ENCODE measurements at places on chromosomes 13 and 19. TPM values are rescaled to one million over a fixed set of nuclear protein-coding genes. Genes with fewer than 3 reads are reported as not detected.
A peak's percentile ranks its signal among the peaks of the same experiment; 100 is the strongest.

DNA sequence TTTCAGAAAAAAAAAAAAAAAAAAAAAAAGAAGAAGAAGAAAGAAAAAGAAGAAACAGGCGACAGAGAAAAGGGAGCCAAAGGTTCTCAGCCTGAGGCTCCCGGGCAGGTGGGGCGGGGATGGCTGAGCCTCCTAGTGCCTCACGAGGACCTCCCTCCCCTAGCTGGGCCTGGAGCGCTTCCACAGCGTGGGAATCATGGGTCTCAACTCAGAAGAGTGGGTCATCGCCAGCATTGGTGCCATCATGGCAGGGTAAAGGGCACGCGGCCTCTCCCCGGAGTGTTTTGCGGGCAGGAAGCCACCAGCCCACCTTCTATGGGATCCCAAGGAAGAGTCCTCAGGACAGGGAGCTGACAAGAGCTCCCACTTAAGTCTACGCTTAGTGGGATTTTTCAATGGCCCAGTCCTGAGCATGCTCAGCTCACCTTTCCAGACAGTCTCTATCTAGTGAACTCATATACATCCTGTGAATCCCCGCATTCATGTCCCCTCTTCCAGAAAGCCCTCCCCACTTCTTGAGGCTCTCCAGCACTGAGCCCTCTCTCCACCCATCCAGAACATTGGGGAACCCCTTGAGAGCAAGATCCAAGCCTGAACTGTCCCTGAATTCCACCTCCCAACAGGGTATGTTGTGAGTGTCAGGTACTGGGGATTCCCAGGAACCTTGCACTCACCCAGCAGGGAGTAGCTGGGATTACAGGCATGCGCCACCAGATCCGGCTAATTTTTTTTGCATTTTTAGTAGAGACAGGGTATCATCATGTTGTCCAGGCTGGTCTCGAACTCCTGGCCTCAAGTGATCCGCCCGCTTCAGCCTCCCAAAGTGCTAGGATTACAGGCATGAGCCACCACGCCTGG is 69.6 kb downstream of the ACSBG2 start:
- no peak for DNase-seq

GRCh38 chr19:1279782-1280341 is 4.5 kb downstream of the FAM174C start:
- peak; percentile 87 for DNase-seq

GRCh38 chr13:59413126-59413525 is 750.6 kb downstream of the DIAPH3 start:
- DNase-seq = no peak

DNA sequence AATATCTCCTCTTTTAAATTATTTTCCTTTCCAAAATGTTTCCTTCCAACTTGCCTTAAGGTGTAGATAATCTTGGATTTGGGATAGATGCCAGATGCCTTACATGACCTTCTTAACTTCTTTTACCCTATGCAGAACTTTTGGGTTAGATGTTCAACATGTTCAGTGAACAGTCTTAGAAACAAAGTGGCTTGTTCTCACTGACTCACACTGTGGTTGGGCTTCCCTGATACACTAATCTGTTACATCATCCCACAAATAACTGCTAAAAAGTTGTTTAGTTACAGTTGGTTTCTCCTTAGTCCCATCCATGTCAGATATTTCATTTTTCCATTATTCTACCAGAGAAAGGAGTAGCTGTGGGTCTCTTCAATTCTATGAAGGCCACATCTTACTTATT is 2638.2 kb downstream of the PCDH9 start:
- no peak for DNase-seq

DNA sequence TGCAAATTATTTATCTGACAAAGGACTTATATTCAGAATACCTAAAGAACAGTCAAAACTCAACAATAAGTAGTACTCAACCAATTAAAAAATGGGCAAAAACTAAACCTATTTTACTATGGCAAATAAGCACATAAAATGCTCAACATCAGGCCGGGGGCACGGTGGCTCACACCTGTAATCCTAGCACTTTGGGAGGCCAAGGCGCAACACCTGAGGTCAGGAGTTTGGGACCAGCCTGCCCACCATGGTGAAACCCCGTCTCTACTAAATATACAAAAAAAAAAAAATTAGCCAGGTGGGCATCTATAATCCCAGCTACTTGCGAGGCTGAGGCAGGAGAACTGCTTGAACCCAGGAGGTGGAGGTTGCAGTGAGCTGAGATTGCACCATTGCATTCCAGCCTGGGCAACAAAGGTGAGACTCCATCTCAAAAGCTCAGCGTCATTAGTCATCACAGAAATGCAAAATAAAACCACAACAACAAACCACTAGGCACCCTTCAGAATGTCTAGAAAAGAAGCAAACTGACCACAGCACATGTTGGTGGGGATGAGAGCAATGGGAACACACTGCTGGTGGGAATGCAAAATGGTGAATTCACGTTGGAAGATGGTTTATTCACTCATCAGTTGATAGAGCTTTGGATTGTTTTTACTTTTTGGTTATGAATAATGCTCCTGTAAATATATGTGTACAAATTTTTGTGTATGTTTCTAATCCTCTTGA is 180.6 kb upstream of the SOX1 start:
- DNase-seq = no peak

GRCh38 chr19:48780631-48781391 is 25.5 kb downstream of the FGF21 start:
- DNase-seq = peak; percentile 65

- DNase-seq = no peak
Observed at GRCh38 chr13:76822698-76823267, 63.4 kb downstream of the KCTD12 start.

DNA sequence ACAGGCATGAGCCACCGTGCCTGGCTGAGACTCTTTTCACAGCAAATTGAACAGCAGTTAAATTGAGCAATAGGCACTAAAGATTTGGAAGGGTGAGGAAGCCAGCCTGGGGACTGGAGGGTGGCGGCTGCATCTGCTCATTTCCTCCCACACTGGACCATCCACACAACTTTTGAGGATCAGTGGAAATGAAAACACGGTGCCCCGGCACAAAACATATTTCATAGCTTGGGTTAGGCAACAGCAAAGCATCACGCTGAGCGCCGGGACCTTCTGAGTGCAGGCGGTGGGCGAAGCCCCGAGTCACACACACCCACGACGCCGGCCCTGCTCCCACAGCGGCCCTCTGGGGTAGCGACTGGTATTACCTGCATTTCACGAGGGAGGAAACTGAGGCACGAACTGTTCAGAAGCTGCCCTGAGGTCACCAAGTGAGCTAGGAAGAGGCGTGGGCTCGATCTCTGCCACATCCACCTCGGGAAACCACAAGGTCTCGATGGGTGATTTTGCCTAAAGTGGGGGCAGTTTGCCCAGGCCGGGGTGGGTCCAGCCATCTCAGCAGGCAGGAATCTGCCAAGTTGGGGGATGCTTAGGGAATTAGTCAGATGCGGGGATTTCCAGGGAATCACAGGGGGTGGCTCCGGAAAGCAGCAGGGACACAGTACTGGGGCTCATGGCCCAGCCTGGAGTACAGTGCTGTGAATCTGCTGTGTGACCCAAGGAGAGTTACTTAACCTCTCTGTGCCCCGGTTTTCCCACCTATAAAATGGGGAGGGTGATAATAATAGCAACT is 3.5 kb upstream of the SBNO2 start:
- no peak for DNase-seq

The PABPC3 gene
- total RNA-seq = 0.04 TPM

DNA sequence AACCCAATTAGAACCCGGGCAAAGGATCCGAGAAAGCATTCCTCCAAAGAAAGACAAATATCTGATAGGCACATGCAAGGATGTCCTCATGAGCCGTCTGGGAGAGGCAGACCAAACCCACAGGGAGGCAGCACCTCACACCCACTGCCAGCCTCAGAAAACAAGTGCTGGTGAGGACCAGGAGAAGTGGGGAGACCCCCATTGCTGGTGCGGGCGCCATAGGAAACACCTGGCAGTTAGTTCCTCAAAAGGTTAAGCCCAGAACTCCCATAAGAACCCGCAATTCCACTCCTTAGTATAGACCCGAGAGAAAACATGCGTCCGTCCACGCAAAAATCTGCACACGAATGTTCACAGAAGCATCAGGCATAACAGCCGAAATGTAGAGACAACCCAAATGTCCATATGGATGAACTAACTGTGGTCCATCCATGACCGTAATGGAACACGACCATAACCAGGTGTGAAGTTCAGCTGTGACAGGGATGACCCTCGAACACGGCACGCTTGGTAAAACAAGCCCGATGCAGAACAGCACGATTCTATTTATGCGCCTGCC is 7.9 kb downstream of the ZNF787 start:
- no peak for DNase-seq

DNA sequence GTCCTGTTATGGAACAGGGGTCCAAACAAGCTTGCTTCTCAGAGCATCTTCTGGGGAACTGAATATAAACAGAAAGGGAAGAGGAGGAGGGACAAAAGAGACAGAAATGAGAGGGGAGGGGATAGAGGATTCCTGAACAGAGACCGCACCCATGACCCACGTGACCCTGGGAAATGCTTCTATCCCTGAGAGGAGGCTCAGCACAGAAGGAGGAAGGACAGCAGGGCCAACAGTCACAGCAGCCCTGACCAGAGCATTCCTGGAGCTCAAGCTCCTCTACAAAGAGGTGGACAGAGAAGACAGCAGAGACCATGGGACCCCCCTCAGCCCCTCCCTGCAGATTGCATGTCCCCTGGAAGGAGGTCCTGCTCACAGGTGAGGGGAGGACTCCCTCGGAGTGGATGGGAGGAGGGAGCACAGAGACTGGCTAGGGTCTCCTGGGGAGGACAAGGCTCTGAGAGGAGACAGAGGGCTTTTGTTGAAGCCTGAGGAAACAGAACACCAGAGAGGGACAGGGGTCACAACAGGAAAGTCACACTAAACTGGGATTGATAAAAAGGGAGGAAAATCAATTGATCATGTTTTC is at the start of gene CEACAM6:
CEACAM6 (plus strand) TSS at position 203 of the 586 bp plus-strand sequence; CDS start at position 312, 109 bp downstream.
- DNase-seq = no peak

The FFAR3 gene
- total RNA-seq = not detected

DNA sequence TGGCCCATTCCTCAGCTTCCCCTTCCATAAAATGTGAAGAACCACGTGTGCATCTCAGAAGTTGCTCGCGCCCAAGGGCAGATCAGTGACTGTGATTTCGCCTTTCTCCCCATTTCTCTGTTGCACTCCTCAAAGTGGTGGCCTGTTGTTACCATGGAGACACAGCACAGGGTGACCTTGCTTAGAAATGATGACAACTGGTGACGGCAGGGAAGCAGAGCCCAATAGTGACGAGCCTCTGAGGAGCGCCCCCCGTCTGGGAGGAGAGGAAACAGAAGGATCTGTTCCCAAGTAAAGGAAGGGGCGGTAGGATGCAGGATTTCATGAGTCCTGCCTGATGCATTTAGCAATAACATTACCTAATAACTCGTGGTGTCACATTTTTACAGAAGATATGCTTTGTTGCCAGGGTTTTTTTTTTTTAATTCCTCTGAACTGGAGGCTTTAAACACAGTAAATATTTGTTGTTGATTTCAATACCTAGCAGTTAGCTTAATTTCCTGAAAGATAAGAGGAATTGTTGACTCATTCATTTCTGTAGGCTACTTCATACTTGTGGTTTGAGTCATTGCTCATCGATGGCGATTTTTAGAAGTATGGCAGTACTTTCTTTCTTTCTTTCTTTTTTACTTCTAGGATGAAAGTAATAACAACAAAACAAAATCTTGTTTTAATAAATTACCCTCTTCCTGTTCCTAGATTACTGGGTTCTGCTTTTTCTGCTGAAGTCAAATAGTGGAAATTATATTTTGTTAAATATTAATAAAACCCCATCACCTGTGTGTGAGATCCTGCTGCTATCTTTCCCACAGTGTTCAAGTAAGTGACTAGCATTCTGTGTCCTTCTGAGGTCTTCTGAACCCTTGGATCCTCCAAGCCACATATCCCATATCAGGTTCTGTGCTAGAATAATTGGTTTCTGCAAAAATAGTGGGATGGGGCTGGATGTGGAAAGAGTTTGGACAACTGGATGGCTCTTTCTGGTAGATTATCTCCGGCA is 36.0 kb downstream of the MBNL2 start:
- DNase-seq = no peak

DNA sequence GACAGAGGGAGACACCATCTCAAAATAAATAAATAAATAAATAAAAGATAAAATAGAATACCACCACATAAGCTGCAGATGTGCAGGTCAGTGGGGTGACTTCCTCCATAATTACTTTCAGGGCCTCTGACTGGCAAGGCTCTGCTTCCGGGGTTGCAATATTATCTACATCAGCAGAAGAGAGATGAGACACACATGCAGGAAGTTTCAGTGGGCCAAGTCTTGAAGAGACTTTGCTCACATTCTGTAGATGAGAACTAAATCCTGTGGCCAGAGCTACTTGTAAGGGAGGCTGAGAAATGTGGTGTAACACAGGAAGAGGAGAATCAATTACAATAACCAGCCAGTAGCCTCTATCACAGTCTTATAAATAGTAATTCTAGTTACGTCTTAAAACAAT is 89.9 kb upstream of the MAB21L1 start:
- no peak for DNase-seq
